Lower leg skin (tissue), 4 donors: ENCODE measurements at places on chromosomes 7 and 10. TPM values are rescaled to one million over a fixed set of nuclear protein-coding genes. Genes with fewer than 3 reads are reported as not detected.

GRCh38 chr7:818031-818699 lies 14.1 kb upstream of the SUN1 start:
- no peak for DNase-seq

DNA sequence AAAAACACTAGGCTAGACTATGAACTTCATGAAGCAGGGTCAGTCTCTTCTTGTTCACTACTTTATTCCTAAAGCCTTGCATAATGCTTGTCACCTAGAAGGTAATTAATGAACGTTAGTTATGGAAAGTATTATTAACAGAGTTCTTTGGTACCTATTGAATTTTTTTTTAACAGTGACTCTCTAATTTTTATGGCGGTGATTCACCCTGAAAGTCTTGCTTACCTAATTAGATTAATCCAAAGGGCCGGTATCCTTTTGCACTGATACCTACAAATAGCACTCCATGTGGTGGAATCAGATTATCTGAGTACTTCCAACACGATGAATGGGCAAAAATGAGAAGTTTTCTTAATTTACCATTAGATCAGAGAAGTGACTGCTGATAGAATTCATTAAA lies 31.7 kb downstream of the STAM start:
- DNase-seq: no peak

GRCh38 chr7:88109612-88110011 lies 110.2 kb downstream of the SRI start:
- no peak for DNase-seq

DNA sequence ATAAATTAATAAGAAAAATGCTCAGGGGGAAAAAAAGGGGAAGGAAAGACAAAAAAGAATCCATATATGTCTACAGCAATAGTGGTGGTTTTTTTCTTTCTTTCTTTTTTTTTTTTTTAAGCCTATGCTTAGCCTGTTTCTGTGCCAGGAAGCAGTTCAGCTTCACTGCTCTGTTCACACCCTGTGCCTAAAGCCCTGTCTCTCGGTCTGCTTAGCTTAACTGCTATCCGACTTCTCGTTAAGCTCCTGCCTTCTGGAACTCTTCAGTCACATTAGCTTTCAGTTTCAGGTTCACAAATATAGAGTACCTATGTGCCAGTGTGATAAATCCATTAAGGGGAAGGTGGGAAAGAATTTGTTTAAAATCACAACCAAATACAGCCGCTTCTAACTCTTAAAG lies 26.5 kb upstream of the NRG3 start:
- DNase-seq: no peak

DNA sequence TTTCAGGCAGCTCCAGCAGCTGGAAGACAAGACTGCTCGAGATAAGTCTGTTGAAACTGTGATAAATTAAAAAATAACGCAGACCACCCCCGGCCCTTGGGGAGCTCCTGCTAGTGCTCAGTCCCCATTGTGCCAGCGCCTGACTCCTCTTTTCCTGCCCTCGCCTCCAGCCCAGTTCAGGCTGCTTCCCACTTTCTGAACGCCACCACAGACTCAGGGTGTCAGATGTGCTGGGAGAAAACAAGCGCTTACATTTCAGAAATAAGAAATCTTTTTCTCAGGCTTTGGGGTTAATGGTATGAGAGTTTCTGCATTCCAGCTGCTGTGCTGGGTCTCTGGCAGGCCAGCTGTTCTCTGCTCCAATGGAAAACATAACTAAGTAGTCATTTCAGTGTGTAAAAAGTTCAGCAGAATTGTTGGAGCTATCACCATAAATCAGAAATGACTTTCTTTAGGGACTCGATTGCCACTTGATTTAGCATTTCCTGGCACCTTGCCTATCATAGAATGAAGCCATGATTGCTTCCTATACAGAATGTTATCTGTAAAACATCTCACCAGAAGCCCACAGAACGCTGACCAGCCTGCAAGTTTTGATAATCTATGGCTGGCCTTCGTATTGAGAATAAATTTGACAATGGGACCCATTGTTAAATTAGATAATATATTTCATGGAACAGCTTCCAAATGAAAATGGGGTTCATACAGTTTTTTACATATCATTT lies 257.0 kb upstream of the ZNF32 start:
- DNase-seq: no peak

DNA sequence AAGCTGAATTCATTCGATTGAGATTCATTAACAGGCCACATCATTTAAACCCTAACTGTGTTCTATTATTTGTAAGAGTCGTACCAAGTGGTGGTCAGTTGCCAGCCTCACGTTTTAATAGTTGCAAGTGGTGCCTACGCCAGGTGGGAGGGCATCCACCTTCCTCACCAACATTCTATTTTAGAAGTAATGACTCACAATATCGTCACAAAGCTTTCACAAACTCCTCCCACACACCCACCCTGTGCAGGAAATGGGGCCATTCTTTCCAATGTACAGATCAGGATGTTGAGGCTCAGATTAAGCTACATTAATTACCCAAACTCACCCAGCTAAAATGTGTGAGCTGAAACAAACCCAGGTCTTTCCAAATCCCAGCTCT lies 77.3 kb upstream of the SAMD8 start:
- no peak for DNase-seq

GRCh38 chr10:69864321-69864720 lies 62.6 kb downstream of the COL13A1 start:
- DNase-seq: no peak

- DNase-seq: no peak
Observed at GRCh38 chr10:22334414-22335172, 10.7 kb upstream of the SPAG6 start.

DNA sequence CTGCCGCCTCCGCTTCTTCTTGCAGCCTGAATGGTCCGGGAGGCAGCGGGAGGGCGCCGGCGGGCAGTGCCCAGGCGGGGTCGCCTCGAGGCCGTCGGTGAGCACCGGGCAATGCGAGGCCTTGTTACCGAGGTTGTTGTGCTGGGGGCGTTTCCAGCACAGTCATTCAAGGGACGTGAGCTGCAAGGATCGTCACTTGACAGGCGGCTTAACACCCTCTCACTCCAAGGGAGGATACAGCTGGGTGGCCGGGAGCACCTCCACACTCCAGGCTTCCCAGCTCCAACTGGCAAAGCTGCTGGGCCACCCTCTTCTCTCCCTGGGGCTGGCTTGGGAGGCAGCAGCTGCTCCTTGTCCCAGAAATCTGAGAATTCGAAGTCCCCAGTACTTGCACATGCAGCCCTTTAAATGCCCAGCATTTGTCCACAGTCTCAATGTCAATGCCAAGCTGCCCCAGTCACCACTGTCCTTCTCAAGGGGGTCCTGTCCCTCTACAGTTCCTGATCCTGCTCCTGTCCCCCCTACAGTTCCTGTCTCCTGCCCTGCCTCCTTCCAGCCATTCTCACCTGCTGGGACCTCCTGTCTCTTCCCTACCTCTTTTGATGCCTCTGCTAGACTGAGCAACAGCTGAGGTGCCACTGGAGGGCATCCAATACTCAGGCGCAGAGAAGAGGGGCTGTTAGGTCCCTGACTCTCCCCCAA lies 4.4 kb upstream of the HOXA11 start:
- no peak for DNase-seq

DNA sequence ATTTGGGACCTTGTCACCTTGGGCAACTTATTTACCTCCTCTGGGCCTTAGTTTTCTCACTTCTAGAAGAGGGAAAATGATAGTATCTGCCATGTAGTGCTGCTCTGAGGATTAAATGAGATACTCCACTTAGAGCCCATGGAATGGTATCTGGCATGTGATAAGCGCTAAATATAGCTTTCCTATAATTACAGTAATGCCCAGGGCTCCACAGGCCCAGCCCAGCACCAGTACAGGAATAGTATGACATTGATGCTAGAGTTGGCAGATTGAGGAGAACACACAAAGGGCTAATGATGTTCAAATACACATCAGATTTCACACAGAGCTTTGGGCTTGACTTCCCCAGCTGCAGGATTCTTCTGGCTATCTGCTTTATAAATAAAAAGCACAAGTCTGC lies 34.9 kb downstream of the FAS start:
- DNase-seq: no peak

DNA sequence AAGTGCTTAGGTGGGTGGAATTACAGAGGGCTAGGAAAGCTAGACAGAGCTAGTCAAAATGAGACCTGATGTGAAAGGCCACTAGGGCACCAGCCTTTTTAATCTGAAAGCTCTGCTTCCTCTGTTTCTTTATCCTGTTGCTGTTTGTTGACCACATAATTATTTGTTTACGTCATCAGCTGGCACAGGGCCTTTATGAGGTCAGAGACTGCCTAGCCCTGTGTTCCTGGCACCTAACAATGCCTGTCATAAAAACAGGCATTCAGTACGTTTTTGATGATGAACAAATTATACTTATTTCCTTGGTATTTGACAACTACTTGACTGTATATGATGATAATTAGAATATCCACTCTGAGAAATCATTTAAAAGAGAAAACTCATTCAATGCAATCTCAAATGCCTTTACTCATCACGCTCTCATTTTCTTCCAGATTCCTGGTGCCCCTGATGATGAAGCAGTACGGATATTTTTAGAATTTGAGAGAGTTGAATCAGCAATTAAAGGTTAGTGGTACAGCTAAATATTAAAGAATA lies 26.0 kb downstream of the RBM17 start:
- DNase-seq: no peak

DNA sequence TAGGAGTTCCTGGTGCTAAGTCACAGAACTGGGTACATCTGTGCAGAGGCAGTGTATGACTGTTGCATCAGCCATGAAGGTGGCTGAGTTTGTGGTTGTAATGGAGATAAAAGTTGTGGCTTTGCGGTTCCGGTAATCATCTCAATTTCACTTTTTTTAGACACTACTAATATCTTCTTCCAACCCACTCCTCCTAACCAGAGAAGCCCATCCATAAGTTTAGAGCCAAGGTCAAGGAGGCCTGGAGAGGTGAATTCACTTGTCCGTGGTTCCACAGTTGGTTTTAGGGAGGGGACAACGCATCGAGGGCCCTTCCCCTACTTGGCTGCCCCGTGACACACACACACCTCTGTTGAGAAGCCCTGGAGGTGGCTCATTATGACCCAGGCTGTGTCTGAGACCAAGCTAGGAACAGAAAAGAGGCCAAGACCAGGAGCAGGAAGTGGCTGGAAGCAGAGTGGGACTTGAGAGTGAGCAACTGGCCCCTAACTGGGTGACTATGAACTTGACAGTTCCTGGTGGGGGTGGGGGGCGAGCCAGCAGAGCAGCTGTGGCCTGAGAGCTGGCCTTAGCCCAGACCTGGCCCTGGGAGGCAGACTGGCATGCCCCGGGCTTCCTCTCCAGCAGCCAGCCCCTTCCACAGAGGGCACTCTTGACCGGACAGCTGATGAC lies 66.8 kb upstream of the COL13A1 start:
- DNase-seq: no peak

DNA sequence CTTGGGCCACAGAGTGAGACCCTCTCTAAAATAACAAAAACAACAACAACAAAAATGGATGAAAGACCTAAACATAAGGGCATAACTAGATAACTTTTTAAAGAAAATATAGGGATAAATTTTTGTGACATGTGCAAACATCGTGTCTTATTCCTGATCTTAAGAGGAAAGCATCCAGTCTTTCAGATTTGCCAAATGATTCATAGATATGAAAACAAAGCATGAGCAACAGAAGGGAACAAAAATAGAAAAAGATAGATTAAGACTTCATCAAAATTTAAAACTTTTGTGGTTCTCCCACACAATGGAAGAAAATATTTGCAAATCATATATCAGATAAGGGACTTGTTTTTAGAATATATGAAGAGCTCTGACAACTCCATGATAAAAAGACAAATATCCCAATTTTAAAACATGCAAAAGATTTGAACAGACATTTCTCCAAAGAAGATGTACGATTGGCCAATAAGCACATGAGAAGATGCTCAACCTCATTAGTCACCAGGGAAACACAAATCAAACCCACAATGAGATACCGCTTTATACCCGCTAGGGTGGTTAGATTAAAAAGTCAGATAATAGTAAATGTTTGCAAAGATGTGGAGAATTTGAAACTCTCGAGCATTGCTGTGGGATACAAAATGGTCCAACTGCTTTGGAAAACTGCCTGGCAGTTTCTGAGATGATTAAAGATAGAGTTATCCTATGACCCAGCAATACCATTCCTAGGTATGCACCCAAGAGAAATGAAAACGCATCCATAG lies 20.3 kb downstream of the PPIF start:
- DNase-seq: no peak

GRCh38 chr7:5596046-5596895 lies 172.6 kb upstream of the TNRC18 start:
- peak; percentile 98 for DNase-seq

DNA sequence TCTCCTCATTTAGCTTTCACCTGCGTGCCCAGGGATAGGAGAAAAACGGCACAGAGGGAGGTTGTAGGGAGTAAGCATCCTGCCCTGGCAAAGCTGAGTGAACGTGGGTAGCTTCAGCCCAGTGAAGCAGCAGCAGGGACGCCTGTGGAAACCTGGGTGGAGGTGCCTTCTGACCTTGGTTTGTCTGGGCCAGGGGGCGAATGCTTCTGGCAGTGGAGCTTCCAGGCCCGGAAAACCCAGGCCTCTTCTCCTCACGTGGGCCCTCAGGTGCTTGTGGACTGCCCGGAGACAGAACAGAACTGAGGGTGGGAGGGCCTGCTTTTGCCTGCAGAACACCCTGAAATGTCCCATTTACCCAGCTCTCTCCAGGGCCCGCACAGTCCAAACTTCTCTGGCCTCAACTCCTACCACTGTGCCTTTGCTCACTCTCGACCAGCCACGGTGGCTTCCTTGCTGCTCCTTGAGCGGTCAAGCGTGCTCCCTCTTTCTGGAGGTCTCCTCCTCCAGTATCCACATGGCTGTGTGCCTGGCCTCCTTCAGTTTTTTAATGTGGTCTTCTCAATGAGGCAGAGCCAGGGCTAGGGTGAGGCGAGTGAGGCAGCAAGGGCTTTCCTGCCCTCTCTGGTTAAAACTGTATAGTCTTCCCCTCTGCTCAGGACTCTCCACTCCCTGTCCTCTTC lies 62.4 kb downstream of the TMEM209 start:
- DNase-seq: peak; percentile 69

DNA sequence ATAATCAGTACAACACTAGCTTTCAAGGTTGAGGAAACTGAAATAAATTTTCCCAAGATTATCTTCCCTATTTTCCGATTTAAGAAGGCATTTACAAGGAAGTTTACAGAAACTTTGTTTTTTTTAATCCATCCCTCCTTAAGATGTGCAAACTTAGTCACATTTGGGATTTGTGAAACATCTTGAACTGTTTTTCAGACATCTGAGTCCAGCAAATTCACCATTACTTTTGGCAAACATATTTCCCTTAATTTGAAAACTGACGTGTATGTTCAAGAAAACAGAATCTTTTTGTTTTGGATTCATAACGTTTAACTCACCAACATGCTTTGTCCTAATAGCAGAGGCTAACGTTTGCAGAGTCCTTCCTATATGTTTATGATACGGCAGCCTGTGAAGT lies 19.5 kb downstream of the GLI3 start:
- DNase-seq: no peak

- no peak for DNase-seq
Observed at GRCh38 chr10:90222372-90222771, 521.0 kb downstream of the KIF20B start.

GRCh38 chr10:99374526-99374925 lies 45.4 kb downstream of the CNNM1 start:
- DNase-seq: no peak

GRCh38 chr10:72659694-72660093 lies 32.2 kb upstream of the MCU start:
- DNase-seq: no peak

GRCh38 chr10:47056247-47056510 lies 145.0 kb downstream of the PTPN20 start:
- no peak for DNase-seq

Gene TET1
- 3.8 TPM for total RNA-seq

Gene NFE2L3
- total RNA-seq: 59.1 TPM

Gene HGF
- 0.91 TPM for total RNA-seq

Gene MMP21
- not detected for total RNA-seq

Gene PTF1A
- not detected for total RNA-seq

Gene FXYD4
- not detected for total RNA-seq

Gene TFR2
- total RNA-seq: 1.4 TPM

Gene PNLIPRP2
- 0.29 TPM for total RNA-seq

Gene SLC16A12
- total RNA-seq: 1.5 TPM
